ENCODE measurements at places on chromosomes 4 and X.

DNA sequence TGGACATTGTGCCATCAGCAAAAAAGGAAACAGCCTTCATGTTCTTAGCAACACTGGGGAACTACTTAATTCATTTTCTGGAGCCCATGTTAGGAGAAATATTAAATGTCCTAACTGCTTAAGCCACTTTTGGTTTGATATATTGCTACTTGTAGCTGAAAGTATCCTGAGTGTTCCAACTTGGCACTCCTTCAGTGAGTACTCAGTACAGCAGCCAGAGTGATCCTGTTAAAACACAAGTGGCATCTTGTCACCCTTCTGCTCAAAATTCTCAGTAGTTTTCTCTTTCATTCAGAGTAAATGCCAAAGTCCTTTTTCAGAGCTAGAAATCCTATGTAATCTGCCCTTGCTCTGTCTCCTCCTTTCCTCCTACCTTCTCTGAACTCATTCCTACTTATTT lies 522.0 kb downstream of the GRID2 start:
- DNase-seq, result no peak

DNA sequence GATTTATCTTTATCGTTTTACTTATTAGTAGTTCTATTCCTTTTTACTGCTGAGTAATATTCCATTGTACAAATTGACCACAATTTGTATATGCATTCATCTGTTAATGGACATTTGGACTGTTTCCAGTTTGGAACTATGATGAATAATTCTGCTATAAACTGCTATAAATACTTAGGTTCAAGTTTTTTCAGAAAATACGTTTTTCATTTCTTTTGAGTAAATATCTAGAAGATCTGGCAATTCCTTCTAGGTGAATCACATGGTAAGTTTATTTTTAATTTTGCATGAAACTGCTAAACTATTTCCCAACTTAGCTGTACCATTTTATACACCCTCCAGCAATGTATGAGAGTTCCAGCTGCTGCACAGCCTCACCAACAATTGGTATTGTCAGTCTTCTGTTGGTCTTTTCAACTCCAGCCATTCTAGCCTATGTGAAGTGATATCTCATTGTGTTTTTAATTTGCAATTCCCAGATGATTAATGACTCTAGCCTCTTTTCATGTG lies 22.2 kb downstream of the LIN54 start:
- DNase-seq, result no peak

GRCh38 chr4:172887959-172888358 lies 280.7 kb upstream of the GALNT7 start:
- DNase-seq, result no peak

DNA sequence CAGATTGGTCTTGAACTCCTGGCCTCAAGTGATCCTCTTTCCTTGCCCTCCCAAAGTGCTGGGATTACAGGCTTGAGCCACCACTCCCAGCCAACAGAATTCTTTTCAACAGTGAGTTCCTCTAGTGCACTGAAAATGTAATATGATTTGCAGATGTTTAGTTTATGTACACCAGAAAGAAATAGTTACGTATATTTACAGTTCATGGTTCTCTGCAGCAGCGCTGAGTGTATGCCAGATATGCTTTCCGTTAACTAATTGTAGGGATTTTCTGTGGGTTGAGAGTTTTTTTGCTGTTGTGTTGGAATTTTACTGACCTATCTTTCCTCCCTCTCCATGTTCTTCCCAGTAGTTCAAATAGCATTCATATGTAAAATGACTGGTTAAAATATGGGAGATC lies 44.0 kb downstream of the GAB1 start:
- DNase-seq, result no peak

- no peak for DNase-seq
Measured at GRCh38 chrX:46758163-46758955, 559 bp downstream of the SLC9A7 start.

- no peak for DNase-seq
Measured at GRCh38 chr4:108224611-108225053, 55.9 kb upstream of the LEF1 start.

DNA sequence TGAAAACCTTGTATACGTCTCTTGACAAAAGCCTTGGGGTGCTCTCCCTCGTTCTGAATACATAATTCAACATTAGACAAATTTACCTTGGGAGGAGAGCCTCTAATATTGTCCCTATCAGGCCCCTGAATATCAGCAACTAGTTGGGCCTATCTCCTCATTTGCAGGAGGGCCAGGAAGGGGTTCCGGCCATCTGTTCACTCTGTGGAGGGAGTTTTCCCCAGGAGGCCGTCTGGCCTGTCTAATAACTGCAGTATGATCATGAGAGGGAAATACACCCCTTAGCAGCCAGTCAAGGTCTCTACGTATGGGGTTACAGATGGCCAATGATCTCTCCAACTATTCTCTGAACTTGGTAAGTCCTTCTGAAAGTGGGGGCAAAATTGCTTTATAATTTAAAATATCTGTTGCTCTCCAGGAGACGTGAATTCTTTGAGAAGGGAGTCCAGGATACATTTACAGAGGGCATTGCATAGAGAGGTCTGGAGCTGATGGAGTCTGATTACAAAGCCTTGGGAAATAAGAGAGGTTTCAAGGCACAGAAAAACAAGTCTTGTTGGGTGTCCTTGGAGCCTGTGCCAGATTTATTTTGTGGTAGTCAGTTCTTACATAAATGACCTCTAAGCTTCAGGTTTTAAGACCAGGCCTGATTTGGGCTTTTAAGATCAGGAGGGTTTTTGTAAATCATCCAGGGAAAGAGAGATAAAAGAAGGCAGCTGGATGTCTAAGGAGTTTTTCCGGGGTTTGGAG lies 48.2 kb upstream of the UXT start:
- no peak for DNase-seq

DNA sequence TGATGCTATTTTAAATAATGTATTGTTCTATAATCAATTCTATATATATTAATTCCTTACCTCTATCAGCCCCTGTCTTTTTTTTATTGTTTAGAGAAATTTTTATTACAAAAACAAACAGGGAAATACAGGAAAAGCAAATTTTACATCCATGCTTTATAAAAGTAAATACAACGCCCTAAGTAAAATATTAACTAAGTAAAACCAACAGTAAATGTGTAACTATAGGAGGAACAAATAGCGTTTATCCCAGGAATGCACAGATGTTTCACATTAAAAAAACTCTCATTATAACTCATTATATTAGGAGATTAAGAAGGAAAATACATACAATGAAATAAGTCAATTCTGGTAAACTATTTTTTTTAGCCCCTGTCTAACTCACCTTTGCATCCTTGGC lies 8.2 kb upstream of the ITM2A start:
- no peak for DNase-seq

Measured in progenitor cell of endocrine pancreas (in vitro differentiated cells).